ENCODE measurements at places on chromosomes 1 and 21.

GRCh38 chr1:176932114-176933104 lies 232.1 kb downstream of the ASTN1 start:
- no peak for DNase-seq

DNA sequence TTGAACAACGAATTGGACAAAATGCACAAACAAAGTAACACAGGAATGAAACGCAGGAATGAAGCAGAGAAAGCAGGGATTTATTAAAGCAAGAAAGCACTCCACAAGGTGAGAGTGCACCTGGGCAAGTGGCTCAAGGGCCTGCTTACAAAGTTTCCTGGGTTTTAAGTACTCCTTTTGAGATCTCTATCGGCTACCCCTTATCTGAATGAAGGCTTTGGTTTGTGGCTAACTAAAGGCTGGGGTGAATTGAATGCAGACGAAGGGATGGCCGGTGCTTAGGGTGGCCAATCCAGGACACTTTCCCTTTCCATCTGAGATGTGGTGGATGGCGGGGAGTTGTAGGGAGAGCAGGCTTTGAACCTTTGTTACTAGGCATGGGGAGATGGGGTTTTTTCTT lies 151.4 kb upstream of the KIAA0040 start:
- DNase-seq, result no peak

- peak; percentile 34 for DNase-seq
Measured at GRCh38 chr21:44696572-44696971, 400 bp upstream of the KRTAP10-12 start.

DNA sequence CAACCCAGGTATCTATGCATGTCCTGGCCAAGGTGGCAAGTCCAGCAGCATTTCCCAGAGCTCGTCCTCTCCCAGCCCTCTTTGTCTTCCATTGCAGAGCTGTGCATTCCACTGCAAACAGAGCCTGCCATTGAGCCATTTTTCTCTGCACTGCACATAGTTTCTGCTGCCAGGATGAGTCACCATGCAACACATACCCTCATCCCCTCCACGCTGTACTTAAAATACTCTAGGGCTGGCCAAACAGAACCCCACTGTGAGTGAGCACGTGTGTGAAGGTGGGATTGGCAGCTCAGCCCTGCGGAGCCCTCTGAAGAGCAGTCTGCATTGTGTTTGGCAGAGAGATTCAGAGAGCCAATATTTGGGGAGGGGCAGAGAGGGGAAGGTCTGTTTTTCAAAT lies 3.9 kb upstream of the ATP1B1 start:
- DNase-seq, result no peak

DNA sequence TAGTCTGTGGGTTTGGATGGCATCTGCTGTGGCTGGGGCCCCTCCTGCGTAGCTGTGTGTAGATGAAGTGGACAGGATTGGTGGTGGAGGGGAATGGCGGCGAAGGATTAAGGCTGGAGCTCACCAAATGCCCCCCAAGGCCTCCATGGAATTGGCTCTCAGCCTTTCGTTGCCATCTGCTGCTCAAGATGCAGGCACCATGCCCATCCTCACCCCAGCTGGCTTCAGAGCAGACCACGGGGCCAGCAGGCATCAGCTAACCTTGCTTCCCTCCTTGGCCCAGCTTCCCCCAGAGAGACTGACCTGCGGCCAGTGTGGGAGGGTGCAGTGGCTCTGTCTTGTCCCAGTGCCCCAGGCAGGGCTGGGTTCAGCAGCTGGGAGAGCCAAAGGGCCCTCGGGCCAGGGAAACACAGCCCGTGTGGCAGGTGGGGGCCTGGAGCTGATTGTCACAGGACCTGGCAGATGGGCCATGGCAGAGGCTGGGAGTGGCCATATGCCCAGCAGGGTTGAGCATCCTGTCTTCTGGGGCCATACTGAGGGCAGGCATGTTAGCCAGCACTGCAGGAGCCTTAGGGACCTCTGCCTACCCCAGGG lies 66.8 kb upstream of the ACTL8 start:
- DNase-seq, result no peak

GRCh38 chr1:94611681-94612475 lies 70.3 kb upstream of the F3 start:
- DNase-seq, result no peak

- DNase-seq, result no peak
Measured at GRCh38 chr1:16245476-16246196, 8.7 kb upstream of the CPLANE2 start.

DNA sequence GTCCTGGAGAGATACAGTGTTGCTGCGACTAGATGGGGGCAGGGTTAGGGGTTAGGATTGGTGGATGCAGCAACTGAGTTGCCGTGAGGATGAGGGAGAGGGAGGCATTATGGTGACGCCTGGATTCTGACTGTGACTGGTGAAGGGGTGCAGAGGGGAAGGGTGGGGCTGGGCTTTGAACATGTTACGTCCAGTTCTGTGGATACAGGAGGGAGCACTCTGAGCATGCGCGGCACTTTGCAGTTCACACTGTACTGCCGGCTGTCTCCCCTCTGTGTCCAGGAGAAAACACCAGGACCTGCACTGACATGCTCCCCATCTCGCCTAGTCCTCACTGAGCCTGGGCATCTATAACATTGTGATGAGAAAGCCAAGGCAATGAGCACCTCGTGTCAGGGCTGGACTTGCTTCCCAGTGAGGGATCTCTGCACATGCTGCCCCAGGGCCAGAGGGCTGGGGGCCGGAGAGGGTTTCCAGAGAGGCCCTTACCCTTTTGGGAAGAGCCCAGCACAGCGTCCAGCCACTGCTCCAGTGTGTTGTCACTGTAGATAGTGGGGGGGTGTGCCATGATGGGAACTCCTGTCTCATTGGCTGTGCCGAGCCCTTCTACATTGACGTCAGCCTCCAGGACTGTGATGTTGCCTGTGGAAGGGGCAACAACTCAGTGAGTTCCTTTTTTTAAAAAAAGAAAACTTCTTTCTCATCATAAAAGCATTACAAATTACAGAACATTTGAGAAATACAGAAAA lies 7.6 kb downstream of the FAM151A start:
- peak; percentile 85 for DNase-seq

- no peak for DNase-seq
Measured at GRCh38 chr1:61472876-61473275, 252.1 kb downstream of the TM2D1 start.

- no peak for DNase-seq
Measured at GRCh38 chr1:47433477-47434050, 4.3 kb upstream of the FOXD2 start.

DNA sequence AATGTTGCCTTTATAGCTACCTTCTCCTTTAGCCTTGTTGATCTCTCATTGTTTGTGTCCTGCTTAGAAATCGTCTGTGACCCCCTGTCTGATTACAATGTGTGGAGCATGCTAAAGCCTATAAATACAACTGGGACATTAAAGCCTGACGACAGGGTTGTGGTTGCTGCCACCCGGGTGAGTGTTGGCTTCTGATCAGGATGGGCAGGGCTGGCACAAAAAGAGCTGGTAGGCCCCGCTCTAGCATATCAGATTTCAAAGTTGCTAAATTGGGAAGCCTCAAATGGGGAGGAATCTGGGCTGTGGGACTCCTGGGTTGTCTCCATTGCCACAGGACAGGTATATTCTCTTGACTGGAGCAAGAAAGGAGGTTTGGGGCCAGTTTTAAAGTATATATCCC lies 8.4 kb downstream of the NCSTN start:
- no peak for DNase-seq

GRCh38 chr1:60762911-60763310 lies 319.4 kb upstream of the NFIA start:
- DNase-seq, result no peak

GRCh38 chr1:89762386-89762778 lies 58.5 kb upstream of the LRRC8D start:
- no peak for DNase-seq

GRCh38 chr1:203178083-203178482 lies 2.5 kb upstream of the MYBPH start:
- DNase-seq, result no peak

GRCh38 chr1:43883321-43883720 lies 50.3 kb upstream of the ARTN start:
- DNase-seq, result no peak

GRCh38 chr1:215198021-215198420 lies 115.5 kb downstream of the KCNK2 start:
- DNase-seq, result no peak

GRCh38 chr1:91729621-91730358 lies 156.2 kb downstream of the TGFBR3 start:
- DNase-seq, result peak; percentile 28

GRCh38 chr1:230745071-230745470 lies 2.1 kb upstream of the CAPN9 start:
- DNase-seq, result no peak

GRCh38 chr1:53327182-53327913 lies 522 bp downstream of the LRP8 start:
- no peak for DNase-seq

DNA sequence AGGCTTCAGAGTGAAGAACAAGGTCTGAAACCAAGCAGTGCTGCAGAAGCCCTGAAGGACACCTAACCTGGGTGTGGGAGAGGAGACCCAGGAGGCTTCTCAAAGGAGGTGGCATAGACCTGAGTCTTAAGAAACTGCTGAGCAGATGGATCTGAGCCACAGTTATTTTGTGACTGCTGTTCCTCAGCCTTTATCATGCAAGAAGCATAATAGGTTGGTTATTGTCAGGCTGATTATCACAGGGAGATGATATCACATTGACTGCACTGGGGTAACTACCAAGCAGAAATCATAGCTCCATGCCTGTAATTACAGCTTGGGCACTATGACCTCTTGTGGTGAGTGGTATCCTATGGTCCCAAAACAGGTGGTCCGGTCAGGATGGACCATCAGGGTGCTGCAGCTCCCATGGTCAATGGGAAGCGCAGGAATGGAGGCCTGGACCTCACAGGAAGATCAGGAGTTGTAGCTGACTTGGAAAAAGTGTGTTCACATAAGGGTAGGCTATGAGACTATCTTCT lies 11.5 kb upstream of the ATP2B4 start:
- no peak for DNase-seq

- DNase-seq, result no peak
Measured at GRCh38 chr1:107378426-107378825, 237.6 kb downstream of the NTNG1 start.

GRCh38 chr1:166971252-166971651 lies 4.1 kb downstream of the ILDR2 start:
- DNase-seq, result no peak

DNA sequence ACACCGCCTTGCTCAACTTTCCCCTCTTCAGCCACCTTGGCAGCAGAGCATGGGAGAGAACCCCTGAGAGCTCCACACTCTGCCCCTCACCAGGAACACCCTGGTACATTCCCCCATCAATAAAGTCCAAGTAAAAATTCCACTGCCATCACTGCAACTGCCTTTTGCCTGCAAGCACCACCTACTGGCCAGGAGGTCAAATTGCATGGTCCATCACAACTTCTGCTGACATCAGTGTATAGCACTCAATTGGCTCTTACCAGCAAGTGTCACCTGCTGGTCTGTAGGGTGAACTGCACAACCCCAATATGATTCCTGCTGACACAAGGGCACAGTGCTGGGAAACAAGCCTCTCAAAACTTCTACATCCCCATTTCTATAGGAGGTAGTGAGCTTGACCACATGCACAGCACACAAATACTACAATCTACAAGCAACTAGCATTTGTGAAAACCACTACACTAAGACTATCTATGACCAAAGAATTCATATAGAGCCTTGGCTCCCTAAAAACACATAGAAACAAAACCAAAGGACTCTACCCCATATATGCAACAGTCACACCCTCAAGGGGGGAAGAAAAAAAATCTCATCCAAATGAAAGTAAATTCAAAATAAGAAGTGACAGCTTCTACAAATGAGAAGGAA lies 69.2 kb downstream of the FASLG start:
- no peak for DNase-seq

- no peak for DNase-seq
Measured at GRCh38 chr1:177198243-177198642, 27.5 kb downstream of the BRINP2 start.

DNA sequence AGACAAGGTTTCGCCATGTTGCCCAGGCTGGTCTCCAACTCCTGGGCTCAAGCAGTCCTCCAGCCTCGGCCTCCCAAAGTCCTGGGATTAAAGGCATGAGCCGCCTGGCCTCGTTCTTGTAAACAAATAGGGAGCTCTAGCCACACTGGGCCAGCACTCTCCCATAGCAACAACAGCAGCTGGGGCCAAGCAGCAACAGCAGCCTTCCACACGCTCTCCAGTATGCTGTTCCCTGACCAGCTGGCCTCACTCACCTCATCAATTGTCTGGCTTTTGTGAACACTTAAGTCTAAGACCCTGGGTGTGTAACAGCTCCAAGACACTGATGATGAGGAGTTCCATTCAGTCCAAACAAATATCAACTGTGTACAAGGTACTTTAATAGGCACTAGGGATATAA lies 16.9 kb upstream of the GLIS1 start:
- DNase-seq, result no peak

DNA sequence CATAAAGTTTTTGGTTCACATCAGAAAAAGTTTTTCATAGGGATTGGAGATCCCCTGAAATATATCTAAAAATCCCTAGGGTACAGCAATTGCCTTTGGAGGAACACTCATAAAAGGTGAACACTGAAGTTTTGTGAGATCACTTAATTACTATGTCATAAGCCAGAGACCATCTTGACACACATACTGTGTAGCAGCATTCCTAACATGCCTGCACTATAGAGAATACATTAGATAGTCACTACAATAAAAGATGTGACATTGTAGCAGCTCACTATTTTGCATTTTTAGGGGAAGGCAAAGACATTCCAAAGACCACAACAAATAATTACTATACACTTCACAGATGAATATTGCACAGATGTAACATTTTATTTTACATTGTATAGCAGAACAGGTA lies 779.9 kb downstream of the KCNT2 start:
- no peak for DNase-seq

GRCh38 chr1:93744299-93744988 lies 62.8 kb upstream of the BCAR3 start:
- no peak for DNase-seq

GRCh38 chr1:182786223-182786994 lies 3.2 kb upstream of the NPL start:
- no peak for DNase-seq

DNA sequence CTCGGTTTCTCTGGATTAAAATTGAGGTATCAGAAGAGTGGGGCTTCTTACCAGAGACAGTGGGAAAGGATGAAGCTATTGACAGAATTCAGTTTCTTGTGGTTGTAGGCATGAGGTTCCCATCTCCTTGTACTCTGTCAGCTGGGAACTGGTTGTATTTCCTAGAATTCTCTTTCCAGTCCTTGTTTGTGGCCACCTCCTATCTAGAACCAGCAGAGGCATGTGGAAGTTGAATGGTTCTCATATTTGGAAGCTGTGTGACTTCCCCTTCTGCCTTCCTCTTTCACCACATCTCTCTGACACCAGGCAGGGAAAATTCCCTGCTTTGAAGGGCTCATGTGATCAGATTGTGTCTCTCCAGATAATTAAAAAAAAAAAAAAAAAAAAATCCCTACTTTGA lies 457.7 kb upstream of the ADAMTS5 start:
- DNase-seq, result no peak
